ENCODE measurements at places on chromosomes 11 and 22.

DNA sequence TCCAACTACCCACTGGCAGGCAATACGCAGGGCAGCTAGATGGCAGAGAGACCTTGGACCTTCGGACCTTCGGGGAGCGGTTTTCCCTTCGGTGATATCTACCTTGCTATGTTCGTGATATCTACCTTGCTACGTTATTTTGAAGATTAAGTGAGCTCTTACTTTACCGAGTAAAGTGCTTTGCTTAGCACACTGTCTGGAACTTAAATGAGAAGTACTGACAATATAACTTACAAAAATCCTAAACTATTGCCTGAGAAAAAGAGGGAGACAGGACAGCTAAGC, 1.0 kb upstream of the PRDM10 start:
- DNase-seq, result no peak

- DNase-seq, result no peak
These were observed 63.7 kb upstream of the PARVG start for GRCh38 chr22:44116755-44117684.

GRCh38 chr22:23683545-23683944, 7.3 kb upstream of the RGL4 start:
- no peak for DNase-seq

GRCh38 chr11:14722496-14722895, 78.9 kb downstream of the PDE3B start:
- no peak for DNase-seq

DNA sequence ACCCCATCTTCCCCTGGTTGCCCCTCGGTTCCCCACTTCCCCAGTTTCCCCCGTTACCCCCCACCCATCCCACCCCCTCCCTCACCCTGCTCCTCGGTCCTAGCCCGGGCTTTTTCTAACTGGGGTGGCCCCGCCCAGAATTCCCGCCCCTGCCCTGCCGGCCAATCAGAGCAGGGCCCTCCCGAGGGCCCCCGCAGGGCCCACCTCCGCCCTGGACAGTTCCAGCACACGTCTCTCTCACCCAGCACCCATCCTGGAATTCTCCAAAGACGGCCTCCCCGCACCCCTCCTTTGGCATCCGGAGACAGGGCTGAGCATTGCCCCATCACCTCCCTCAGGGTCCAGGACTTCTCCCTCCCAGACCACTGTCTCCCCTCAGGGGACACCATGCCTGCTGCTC, at the start of gene H19:
Gene H19, minus strand, starts transcription at position 88 of the 400 bp plus-strand sequence.
- no peak for DNase-seq

DNA sequence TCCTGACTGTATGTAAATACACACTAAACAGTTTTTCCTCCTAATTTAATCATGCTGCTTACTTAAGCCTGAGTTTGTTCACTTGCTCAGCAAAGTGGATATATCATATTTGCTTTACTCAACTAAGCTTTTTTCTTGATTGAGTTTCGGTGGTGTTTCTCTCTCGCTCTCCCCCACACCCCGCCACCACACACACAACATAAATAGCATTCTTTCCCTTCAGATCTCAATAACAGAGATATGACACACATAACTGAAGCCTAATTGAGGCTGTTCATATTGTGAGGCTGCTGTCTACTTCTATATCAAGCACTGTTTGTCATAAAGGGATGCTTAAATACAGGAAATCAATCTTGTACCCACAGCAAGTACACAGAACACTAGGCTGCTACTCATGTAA, 364.9 kb downstream of the FAT3 start:
- DNase-seq, result no peak

DNA sequence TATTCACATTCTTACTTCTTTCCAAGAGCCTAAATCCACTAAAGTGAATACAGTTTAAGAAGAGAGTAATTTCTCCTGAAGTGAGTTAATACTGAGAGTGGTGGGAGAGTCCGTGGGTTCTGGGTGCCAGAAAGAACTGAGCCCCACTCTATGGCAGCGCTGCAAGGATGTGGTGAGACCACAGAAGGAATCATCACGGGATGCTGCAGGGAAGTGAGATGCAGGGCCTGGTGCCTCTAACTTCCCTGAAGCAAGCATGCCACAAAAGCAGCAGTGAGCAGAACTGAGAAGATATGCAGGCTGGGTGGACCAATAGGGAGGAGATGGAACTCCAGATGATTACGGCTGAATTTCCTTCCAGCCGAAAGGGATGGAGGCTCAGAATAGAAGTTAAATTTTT, 5.0 kb upstream of the MMP12 start:
- no peak for DNase-seq

DNA sequence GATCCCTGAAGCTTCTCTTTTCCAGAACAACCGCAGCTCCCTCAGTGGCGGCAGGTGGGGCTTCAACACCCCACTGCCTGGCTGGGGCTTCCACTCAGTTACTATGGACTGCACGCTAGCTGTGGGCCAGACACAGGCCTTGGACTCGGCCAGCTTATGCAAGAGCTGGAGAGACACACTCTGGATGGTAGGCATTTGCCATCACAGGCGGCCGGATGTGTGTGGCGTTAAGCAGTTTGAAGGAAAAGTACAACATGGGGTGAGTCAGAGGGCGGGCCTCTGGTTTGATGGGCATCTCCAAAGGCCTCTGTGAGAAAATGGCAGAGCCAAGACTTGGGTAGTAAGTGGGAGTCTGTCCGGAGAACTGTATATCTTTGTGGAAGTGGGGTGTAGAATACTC, 17.6 kb downstream of the KCNJ4 start:
- no peak for DNase-seq
